ENCODE measurements at places on chromosomes 12 and 14.
A peak's percentile ranks its signal among the peaks of the same experiment; 100 is the strongest.

DNA sequence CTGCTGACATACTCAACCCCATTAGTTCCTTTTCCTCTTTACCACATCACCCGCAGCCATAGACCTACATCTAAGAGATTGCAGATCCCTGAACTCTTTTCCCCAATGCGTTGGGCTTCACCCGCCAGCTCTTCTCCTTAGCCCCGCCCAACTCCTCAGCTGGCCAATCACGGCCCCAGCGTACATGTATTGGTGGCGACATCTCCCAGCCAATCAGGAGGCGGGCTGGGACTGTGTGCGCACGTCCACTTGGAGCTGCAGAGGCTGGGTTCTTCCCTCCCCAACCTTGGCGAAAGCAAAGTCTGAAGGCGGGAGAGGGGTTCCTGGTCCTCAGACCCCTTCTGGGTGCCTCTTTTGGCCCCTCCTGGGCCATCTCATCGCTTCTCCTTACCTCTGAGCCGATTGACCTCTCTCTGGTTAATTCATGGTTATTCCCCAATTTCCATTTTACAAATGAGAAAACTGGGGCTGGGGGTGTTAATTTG, 11.0 kb downstream of the PDE1B start:
- DNase-seq = peak; percentile 68

DNA sequence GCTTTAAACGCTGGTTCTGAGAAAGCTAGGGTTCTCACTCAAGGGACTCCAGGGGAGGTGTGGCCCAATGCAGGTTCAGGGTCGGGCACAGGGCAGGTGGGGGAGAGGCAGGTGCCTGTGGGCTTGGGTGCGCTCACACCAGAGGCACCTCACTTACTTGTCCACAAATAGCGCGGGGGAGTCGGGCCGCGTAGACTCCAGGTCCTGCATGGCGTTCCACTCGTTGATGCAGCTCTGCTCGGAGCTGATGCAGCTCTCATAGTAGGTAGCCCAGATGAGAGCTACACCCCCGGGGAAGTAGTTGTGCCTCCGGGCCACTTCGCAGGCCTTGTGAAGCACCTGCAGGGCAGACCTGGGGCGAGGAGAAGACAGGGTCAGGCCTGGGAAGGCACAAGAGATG, 49.9 kb downstream of the SSH1 start:
- no peak for DNase-seq

GRCh38 chr14:59305231-59305630, 116.8 kb downstream of the DAAM1 start:
- DNase-seq = no peak

GRCh38 chr12:47082796-47083621, 3.2 kb upstream of the AMIGO2 start:
- no peak for DNase-seq

- no peak for DNase-seq
Observed at GRCh38 chr14:64501411-64502171, 2.0 kb downstream of the ZBTB25 start.

GRCh38 chr14:104710071-104710735, 13.8 kb upstream of the ADSS1 start:
- DNase-seq = no peak

DNA sequence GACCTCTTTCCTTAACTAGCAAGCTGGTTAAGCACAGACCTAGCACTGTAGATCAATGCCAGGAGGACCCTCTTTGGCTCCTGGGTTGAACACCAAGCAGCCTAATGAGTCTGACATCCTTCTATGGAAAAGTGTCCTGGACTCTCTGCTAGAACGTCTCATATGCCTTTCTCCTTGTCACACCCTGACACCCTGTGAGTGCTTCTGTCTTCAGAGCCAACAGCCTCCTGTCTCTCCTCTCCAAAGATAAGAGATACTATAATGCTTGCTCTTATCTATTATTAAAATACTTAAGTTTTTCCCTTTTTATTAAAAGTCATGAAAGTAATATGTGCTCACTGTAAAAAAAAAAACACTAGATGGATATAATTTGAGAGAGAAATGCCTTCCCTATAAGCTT, 222.7 kb downstream of the FOXN3 start:
- DNase-seq = no peak

GRCh38 chr12:62919838-62920237, 15.1 kb downstream of the PPM1H start:
- no peak for DNase-seq

GRCh38 chr14:35669782-35670181, 135.8 kb downstream of the INSM2 start:
- DNase-seq = no peak

- DNase-seq = no peak
Observed at GRCh38 chr12:25812295-25812694, 146.2 kb upstream of the RASSF8 start.

- DNase-seq = peak; percentile 62
Observed at GRCh38 chr12:57240066-57240921, 10.7 kb downstream of the STAC3 start.

- DNase-seq = no peak
Observed at GRCh38 chr14:85280074-85280473, 249.9 kb upstream of the FLRT2 start.

- no peak for DNase-seq
Observed at GRCh38 chr14:101457936-101458740, 103.2 kb upstream of the DIO3 start.

GRCh38 chr14:68546839-68547238, 246.0 kb downstream of the ZFP36L1 start:
- no peak for DNase-seq

GRCh38 chr14:77024171-77024691, 4.3 kb downstream of the IRF2BPL start:
- no peak for DNase-seq

- no peak for DNase-seq
Observed at GRCh38 chr14:106530423-106531107, 1004.2 kb downstream of the TMEM121 start.

DNA sequence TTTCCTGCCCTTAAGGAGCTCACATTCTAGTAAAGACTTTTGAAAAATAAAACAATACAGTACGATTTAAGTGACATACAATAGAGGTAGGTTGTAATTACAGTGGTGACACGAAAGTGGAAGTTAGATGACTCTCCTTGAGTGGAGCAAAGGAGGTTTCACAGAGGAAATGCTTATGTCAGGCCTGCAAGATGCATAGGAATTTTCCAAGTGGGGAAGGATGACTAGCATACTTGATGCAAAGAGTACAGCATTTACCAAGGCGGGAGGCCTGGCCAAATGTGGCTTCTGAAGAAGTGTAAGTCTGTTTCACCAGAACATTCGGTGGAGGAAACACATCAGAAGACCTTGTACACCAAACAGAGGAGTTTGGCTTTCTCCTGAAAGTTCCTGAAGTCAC, 55.2 kb downstream of the ERO1A start:
- DNase-seq = no peak

GRCh38 chr12:30012816-30013450, 229.2 kb upstream of the TMTC1 start:
- no peak for DNase-seq

DNA sequence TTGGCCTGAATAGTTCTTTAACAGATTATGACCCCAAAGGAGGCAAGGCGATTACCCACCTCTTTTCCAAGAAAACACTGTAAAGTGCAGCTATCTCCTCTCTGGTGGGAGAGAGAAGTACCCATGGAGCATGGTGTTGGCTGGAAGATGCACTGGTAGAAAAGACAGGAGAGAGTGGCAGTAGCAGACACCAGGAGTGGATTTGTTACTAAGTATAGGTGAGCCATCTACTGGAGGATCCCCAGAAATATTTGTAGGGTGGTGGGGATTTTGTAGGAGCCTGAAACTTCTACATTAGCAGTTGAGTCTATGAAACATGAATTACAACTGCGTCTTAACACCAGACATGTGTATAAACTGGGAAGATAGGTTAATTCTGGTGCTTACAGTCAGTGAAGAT, 148.0 kb downstream of the SLC38A4 start:
- no peak for DNase-seq

DNA sequence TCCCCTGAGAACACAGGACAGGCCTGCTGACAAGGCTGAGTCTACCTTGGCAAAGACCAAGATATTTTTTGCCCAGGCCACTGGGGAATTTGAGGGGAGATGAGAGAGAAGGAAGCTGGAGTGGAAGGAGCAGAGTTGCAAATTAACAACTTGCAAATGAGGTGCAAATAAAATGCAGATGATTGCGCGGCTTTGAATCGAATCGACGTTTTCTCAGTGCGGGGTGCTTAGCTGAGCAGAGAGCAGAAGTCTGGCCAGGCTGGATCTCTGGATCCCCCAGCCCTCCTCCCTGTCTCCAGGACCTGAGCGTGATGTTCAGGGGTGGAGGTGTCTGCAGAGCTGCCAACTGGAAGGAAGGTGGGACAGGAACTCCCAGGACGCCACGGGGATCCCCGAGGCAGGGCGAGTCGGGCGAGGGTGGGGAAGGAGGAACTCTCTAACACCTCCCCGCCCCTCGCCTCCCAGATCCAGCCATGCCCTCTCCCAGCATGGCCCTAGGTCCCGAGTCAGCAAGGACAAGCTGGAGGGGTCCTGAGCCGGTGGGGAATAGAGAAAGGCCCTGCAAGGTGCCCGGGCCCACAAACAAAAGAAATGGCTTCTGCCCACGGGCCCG, 527 bp upstream of the CARMIL3 start:
- no peak for DNase-seq

DNA sequence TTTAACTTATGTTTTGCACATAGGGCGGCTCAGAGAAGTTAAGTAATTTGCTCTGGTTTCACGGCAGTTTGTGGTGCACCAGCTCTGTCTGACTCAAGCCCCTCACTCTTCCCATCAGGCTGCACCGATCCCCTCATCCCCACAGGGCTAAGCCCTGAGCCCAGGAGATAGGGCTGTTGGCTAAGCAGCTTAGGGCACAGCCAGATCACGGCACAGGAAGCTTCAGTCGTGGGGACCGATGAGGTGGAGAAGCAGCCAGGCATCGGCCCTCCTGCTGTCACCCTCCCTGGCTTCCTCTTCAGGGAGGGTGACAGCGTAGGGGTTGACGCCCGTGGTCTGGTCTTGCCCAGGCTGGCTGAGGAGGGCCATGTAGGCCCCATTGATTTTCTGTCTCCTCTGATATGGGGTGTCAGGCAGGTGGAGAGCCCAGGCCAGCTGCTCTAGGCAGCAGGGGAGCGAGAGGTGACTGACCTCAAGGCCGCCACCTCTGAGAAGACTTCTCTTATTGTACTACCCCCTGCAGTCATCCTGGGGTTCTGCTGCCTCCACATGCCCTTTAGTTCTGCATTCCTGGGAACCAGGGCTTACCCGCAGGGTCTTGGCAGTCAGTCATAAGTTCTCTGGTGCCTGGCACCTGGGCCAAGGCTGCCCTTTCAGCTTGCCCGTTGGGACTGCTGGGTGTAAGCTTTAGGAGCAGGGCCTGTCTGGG, 166.4 kb downstream of the TSPAN9 start:
- no peak for DNase-seq

DNA sequence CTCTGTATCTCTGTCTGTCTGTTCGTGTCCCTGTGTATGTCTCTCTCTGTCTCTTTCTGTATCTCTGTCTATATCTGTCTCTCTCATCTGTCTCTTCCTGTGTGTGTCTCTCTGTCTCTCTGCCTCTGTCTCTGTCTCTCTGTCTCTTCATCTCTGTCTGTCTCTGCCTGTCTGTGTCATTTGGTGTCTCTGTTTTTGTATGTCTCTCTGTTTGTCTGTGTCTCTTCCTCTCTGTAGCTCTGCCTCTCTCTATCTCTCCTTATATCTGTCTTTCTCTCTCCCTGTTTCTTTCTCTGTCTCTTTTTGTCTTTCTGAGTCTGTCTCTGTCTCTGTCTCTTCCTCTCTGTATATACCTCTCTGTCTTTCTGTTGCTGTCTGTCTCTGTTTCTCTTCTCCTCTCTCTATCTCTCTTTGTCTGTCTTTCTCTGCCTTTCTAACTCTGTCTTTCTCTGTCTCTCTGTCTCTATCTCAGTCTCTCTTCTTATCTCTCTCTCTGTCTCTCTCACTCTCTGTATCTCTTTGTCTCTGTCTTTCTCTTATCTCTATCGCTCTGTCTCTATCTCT, 50.2 kb downstream of the TMEM121 start:
- no peak for DNase-seq

- no peak for DNase-seq
Observed at GRCh38 chr12:25252946-25253345, 2.2 kb upstream of the KRAS start.

- DNase-seq = no peak
Observed at GRCh38 chr12:113930249-113930648, 35.9 kb downstream of the RBM19 start.

GRCh38 chr14:64942531-64943111, at the start of gene GPX2:
Gene GPX2 (minus strand): TSS chr14:64942745. CDS start chr14:64942726, 19 bp downstream.
- DNase-seq = no peak

DNA sequence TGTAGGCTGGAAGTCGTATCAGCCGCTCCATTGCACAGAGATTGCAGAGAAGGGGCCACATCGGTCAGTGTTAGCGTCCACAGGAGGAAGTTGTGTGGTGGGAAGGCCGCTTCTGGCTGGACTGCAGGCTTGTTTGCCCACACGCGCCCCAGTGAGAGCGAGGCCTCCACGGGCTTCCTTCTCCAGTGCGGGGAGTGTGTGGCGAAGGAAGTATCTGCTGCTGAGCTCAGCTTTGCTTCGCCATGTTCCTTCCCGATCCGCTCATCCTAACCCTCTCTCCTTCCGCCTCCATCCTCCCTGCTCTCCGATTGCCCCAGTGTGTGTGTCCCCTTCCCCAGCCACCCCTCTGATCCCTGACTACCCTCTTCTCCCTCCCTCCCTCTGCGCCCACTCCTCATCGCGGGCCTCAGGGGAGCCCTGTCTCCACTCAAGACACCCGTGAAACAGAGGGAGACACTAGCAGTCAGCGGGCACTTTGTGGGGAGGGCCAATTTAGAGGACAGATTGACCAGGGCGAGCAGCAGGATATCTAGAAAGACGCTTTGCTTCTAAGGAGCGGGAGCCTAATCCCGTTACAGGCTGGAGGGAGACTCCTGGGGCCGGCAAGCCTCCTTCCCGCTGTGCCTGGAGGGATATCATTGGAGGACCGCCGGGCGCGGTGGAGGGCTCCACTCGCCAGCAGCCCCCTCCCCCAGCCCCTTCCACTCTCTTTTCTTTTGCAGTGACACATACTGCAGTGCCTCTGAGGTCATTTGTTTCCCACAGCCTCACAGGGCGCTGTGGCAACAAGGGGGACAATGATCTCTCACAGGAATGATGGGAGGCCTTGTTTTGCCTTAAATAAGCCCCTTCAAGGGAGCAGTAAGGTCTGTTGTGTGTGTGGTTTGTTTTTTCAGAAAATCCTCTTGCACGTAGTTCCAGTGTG, 428.8 kb downstream of the ZFP36L1 start:
- DNase-seq = no peak

All from stimulated activated CD8-positive, alpha-beta memory T cell treated with anti-CD3 and anti-CD28 coated beads, Interleukin-2, amount 100 ng/mL, for 1 hour (primary cell).